CD4-positive, alpha-beta T cell treated with Interleukin-21 for 1 hour (primary cell): ENCODE measurements at places on chromosomes 16 and 17.

- DNase-seq, result no peak
Observed at GRCh38 chr17:31731118-31731517, 127.9 kb downstream of the COPRS start.

GRCh38 chr17:64504769-64505339 lies 1.2 kb downstream of the DDX5 start:
- no peak for DNase-seq

DNA sequence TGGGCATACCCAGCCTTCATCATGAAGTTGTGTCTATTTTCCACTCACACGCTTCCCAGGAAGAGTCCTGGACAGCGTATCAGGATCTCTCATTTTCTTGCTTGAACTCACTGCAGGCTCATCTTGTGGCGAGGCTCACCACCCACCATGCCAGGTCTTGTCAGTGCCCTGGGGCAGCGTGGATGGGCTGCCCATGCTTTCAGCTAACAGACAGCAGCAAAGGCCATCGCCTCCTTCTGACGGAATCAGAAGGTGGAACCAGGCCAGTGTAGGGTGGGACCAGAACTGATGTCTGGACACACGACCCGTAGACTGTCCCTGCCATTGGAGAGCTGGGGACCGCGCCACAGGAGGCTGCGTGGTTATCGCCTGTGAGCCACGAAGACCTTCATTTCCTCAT lies 169.4 kb downstream of the FOXL1 start:
- no peak for DNase-seq

GRCh38 chr16:60246086-60246485 lies 1512.0 kb upstream of the GOT2 start:
- no peak for DNase-seq

DNA sequence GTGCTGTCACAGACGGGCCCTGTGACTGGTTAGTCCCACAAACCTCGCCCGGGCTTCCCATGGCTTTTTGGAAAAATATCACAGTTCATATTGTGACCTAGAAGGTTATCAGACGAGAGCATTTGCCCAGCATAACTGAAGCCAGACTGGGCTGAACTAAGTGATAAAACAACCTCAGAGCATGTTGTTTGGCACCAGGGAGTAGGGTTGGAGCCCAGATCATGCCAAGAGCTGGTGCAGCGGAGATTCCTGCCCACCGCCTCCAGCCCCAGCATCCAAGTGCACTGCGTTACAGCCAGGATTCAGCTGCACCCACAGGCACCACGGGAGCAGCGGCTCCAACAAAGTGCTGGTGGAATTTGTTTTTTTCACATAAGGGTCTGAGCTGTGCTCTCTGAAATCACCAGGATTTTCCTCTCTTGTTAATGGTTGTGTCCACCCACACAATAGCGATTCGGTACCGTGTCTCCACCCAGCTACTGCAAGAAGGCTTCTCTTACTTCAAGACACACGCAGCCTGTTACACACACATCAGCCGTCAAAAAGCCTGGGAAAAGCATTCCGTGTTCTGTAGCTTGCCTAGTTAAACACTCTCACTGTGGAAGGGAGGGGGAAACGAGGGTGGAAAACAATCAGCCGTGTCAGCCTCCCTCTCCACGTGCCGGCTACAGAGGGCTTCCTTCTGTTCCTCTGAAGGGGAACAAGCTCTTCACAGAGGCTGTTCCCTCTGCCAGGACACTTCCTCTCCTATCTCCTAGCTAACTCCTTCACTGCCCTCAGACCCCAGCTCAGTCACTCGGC lies 273.8 kb downstream of the C16orf95 start:
- DNase-seq, result no peak
